Stimulated activated CD4-positive, alpha-beta T cell treated with anti-CD3 and anti-CD28 coated beads, TNF-alpha, amount 100 ng/mL, for 1 hour (primary cell): ENCODE measurements at places on chromosomes 12 and 14.

GRCh38 chr14:60220084-60220483 lies 28.9 kb upstream of the PPM1A start:
- DNase-seq, result no peak

DNA sequence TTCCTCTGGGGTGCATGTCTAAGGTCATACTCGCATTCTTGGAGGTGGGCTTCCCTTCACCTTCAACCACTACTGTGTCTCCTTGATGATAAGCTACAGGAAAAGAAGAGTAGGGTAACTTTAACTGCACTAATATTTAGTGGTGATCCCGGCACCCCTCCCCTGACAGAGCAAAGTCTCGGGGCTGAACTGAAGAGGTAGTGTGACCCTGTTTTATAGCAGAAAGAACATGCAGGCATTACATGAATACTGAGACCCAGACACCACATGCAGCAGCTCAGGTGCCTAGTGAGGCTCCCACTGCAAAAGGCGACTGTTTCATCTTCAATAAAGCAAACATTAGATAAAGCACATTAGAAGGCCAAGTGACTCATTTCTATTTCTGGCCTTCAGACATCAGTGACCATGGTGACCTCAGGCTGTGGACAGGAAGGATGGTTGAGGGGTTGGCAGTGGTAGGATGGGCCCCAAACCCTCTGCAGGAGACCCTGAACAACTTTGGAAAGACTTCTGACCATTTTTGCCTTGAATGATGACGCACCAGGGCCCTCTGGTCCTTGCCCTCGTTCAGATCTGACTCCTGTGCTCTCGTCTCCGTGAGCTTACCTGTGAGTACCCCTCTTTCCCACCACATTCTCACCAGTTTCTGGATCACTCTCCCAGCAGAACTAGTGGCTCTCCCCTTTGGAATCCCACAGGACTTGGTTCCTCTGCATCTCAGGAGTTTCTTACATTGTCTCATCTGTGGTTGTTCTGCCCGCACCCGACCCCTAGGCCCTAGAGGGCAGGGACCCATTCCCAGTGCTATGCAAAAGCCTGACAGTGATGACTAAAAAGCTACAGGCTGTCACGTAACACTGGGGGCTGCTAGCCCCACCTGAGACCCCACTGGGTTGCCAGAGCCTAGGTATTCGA lies 23.8 kb upstream of the JPH4 start:
- DNase-seq, result no peak

DNA sequence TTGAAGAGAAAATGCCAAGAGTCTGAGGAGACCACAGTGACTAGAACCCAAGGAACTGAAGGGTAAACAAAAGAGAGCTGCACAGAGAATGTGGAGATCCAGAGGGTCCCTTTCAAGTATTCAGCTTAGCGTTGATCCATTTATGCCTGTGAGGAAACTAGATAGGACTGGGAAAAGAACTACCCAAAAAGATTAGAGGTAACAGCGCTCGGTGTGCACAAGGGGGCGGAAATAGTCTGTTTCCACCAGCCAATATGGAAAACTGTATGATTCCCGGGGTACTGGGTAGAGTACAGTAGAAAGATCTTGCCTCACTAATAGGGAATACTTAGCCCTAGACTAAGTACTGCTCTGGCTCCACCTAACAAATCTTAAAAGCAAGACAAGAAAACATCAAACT lies 135.5 kb downstream of the DPF3 start:
- no peak for DNase-seq

- DNase-seq, result no peak
Observed at GRCh38 chr12:104758771-104759170, 199.3 kb downstream of the SLC41A2 start.

GRCh38 chr14:92577321-92577742 lies 63.8 kb downstream of the RIN3 start:
- DNase-seq, result no peak

DNA sequence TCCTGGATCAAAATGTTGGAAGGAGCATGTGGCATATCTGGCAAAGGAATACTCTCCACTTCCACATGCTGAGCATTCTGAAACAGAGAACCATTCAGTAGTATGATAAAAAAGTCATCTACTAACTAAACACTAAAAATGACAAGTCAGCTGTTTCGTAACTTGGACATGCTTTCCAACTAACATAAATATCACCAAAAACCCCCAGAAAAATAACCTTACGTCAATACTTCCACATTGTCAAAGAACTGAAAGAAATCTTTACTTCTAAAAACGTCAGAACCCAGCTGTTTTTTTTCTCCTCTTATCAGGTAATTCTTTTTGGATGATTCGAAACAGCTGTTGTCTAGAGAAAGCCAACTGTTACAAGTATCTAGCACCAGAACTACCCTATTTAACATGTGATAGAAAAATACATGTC lies 8.2 kb downstream of the WBP11 start:
- no peak for DNase-seq

DNA sequence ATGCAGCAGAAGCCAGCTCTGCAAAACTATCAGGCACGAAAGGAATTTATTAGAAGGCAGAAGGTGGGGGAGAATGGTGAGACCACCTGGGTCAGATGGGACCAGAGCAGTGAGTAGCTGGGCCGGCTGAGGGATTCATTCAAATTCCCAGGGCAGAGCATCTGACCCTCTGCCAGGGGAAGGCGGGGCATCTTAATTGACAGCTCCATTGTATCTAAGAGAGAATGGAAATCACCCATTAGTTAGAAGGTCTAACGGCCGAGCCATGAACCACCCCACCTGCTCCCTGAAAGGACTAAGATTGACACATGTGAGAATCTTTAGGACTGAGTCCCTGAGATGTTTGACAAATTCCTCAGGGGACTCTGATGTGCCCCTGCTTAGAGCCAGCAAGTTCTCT lies 83.7 kb downstream of the PHETA1 start:
- DNase-seq, result no peak

GRCh38 chr12:119838826-119839600 lies 38.1 kb downstream of the CIT start:
- no peak for DNase-seq

DNA sequence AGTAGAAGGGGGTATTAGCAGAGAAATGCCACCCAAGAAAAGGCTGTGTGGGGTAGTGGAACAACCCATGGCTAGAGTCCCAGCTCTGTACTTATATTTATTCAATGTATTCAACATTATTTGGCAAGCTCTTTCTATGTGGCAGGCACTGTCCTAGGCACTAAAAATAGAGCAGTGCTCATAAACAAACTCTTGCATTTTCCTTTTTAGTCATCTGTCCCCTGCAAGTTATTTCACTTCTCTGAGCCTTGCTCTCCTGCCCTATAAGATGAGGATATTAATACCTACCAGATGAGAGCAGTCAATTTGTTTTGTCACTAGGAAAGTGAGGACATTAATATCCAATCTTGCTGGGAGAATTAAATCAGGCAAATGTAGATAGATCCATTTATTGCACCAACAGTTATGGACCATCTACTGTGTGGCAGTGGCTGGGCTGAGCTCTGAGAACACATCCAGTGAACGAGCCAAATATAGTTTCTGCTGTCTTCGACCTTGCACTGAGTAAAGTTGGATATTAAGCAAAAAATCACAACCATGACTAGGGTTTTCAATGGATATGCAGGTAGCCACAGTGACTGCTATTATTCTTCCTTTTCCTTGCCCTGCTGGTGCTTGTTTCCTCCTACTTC lies 314.3 kb upstream of the TBX3 start:
- no peak for DNase-seq

DNA sequence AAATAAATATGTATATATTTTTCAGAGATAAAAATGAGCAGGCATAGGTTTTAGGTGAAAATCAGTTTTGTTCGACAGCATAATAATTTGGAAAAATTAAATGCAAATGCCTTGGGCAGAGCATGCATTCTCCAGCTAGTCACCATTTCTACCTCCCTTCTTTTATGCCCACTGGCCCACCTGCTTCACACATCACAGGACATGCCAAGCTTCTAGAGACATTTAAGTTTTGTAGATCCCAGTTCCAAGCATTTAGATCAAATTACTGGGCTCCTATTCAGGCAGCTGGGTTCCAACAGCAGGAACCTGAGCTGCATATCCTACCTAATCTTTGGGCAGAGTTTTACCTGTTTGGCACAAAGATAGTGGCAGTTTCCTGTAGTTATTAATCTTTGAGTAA lies 67.6 kb upstream of the SLC38A4 start:
- DNase-seq, result no peak

- DNase-seq, result no peak
Observed at GRCh38 chr14:64614805-64615391, 65.1 kb downstream of the PPP1R36 start.

GRCh38 chr12:75553398-75553797 lies 42.0 kb upstream of the KRR1 start:
- no peak for DNase-seq

DNA sequence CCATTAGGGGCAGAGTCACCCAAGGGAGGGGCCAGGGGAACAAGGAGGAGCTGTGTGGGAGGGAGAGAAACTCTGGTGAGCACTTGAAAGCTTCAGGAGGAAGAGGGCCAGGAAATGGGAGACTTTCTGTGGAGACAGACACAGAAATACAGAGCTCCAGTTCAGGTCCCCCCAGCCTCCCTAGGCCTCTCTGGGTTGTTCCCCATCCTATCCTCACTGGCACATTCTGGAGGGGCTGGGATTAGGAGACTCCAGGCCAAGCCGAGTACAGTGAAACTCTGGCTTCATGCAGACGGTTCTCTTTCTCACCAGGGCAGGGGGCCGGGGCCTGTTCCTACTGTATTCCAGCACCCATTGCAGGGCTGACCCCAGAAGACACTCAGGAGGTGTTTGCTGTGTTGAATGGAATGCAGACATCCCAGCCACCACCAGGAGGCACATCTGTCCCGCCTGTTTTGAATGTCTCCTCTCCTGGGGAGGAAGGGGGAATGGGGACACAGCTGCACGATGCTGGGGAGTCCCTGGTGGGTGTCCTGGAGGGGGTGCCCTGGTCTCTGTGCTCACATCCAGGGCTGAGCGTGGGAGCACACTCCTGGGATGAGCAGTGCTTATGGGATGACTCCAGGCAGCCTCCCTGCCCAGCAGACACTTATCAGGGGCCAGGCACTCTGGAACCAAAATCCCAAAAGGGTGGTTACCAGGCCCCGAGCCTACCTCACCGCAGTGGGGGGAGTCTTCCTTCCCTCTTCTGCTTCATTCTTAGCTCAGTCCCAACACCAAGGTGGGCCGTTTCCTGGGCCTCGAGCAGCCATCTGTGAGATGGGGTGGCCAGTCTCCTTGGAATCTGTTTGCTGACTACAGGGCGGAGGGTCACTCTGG lies 5.5 kb upstream of the KRT84 start:
- no peak for DNase-seq

DNA sequence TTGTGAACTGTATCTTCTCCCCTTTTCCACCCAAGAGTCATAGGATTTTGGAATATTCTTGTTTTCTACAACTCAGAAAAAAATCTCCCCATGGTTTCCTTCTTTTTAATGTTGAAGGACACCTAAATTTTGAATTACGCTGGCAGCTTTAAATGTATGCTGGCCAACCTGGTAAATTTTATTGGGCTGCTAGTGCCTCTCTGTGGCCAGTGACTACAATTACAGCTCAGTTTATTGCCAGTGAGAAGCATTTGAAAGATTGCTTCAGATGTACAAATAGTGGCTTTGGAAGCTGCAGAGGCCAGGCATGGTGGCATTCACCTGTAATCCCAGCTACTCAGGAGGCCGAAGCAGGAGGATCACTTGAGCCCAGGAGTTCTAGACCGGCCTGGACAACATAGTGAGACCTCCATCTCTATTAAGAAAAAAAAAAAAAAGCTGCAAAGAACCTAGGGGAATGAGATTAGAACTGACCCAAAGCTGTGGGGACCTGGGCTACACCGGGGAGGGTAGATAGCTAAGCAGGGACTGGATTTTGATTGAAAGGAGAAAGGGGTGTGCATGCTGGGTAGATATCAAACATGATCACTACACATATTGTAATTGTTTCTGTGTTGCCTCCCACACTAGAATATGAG lies 7.6 kb upstream of the RAB21 start:
- DNase-seq, result no peak

DNA sequence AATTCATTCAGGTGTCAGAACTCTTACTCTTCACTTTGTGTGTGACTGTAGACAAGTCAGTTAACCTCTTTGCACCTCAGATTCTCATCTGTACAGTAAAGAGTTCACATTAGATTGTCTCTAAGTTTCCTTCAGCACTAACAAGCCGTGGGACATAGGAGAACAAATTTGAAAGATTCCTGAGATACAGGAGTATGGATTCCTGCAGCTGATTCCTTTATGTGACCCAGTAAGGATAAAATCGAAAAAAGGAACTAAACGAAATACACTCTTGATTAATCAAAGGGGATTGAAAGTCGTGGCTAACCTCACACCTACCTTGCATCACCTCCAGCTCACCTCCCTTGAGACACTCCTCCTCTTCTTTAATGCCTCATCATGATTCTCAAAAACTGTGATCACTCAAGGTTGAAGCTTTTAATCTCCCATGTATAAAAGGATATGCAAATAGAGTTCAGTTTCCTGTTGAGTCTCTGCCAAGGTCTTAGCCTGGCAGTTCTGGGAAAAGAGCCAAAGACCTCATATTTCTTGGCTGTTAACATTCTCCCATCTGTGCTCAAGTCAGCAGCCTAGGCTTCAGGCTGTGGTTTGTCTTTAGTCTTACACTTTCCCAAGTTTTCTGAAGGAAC lies 156.6 kb downstream of the DAD1 start:
- no peak for DNase-seq

DNA sequence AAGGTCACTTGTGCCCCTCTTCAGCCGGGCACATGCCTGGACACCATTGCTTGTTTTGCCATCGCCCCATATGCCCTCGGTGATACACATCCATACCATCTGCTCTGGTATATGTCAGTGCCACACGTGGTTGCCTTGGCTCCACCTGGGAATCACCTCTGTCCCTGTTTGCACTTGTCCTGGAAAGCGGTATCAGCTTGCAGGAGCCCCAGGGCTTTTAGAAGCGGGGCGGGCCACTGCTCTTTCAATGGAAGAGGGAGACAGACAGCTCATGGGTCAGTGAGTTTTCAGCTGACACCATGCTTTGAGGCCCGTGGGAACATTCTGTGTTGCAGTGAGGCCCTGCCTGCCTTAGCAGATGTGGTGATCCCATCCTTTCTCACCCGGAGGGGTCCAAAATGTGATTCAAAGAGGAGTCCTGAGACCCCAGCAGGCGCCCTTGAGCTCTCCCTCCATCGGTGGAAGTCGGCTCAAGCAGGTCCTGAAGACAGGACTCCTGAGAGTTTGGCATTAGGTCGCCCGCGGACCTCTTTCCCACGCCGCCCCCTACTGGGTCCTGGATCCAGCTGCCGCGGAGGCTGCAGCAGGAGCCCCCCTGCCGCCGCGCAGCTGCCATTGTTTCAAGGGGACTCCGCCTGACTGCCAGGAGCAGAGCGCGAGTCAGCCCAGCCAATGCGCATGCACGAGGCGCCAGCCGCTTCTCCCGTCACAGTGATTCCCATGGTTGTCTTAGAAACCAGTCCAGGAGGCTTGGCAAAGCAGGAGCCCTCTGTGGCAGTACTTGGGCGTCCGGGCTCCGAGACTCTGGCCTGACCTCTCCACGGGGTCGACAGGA lies 773.2 kb upstream of the ALG10B start:
- no peak for DNase-seq

GRCh38 chr12:18684430-18684829 lies 53.4 kb downstream of the PLCZ1 start:
- no peak for DNase-seq

DNA sequence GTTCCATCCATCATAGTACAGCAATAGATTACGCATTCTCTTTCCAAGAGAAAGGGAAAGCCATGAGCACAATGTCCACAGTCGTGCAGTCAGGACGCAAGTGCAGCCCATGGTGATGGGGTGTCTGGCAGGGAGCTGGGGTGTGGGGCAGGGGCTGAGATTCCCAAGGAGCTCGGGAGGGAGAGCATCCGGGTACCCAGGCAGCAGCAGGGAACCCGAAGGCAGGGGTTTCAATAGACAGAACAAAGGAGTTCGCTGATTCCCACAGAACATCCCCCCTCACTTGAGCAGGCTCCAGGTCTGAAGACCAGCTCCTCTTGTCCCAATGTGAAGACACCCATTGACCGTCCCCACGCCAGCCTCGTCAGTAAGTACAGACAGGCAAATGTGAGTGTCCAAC lies 13.5 kb downstream of the ANHX start:
- DNase-seq, result no peak
